Stimulated activated CD8-positive, alpha-beta memory T cell treated with anti-CD3 and anti-CD28 coated beads, Interleukin-15, amount 100 ng/mL, for 4 hours (primary cell): ENCODE measurements at places on chromosomes 7 and 10.

DNA sequence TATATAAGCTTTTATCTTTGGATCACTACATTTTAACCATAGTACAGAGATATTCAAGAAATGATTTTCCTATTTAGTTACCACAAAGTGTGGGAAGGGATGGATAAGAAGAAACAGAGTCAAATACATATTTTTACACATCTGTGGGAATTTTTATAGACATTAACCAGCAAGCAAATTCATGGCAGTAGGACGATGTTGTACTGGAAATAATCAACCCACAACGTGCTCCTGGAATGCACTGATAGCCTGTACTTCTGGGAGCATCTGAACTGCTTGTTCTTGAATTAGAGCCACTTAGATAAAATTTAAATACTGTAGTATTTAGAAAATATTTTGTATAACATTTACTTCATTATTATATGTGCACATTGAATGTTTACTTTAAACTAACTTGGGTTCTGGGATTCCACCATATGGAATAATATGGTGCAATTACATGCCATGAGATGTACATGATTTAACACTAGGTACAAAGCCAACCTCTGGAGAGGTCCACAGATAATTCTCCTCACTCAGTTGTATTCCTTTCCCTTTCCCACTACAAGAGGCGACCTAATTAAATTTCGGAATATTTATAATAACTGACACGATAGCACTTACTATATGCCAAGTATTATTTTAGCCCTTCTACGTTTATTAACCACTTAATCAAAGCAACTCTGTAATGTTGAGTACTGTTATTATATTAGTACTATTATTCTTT, 164.9 kb upstream of the HGF start:
- no peak for DNase-seq

DNA sequence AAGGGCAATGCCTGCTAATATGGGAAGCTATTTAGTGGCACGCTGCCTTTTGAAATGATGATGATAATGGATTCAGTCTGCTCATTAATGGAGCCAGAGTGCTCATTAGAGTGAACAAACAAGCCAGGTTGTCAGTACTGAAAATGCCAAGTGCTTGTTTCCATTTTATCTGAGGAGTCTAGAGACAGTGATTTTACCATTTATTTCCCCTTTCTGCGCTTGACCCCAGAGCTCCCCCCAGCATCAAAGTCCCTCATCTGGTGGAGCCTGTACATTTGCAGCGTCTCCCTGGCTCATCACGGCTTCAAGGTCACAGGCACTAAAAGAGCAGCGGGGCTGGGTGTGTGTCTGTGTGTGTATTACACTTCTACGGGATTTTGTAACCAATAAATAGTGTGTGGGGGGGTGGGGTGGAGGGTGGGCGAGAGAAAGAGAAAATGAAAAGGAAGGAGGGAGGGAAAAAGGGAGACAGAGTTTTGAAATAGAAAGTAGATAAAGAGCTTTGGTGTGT, 553.8 kb downstream of the TFEC start:
- DNase-seq: no peak

DNA sequence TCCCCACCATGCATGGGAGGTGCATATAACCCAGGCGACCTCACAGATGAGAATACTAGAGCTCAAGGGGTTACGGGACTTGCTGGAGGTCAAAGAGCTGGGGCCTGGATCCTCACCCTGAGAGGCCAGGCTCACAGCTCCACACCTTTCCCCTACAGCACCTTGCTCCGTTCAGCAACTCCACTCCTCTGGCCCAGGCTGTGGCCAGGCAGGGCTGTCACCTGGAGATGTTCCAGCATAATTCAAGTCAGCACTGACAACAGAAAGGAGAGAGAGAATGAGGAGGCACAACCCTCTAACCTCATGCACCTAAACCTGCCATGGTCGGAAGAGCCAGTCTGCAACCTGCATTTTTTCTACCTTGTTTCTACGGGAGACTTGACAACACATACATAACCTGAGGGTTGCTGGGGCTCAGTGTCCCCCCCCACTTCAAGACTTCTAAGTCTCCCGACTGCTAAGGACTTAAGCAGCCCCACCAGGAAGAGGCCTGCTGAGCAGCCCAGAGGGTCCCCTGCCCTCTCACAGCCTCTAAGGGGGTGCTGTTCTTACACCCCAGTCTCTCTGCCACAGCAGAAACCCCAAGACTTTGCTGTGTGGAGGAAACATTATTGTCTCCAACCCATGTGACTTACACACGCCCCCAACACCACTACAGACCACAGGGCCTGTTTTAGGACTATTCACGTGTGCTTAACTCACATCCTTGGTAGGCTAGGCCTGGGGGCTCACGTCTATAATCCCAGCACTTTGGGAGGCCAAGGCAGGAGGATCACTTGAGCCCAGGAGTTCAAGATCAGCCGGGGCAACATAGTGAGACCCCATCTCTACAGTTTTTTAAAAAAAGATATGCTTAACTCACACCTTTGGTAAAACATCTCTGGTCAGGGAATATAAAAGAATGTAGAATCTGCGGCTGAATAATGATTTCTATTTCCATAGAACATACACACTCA, 175.6 kb downstream of the FAM107B start:
- DNase-seq: no peak

DNA sequence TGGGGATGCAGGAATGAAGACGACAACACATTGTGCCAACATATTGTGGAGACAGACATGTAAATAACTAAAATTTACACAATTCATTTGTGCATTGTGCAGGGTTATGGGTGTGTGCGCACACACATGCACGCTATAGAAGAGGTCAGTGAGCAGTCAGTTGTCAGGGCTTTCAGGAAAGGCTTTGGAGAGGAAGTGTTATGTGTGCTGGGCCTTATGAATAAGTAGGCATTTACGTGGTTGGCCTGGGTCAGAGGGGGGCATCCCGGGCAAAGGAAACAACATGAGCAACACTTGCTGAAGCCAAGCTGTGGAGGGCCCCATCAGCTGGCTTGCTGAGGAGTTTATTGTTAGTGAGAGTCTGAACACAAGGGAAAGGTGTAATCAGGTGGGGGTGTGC, 4.1 kb downstream of the PRXL2A start:
- DNase-seq: no peak

DNA sequence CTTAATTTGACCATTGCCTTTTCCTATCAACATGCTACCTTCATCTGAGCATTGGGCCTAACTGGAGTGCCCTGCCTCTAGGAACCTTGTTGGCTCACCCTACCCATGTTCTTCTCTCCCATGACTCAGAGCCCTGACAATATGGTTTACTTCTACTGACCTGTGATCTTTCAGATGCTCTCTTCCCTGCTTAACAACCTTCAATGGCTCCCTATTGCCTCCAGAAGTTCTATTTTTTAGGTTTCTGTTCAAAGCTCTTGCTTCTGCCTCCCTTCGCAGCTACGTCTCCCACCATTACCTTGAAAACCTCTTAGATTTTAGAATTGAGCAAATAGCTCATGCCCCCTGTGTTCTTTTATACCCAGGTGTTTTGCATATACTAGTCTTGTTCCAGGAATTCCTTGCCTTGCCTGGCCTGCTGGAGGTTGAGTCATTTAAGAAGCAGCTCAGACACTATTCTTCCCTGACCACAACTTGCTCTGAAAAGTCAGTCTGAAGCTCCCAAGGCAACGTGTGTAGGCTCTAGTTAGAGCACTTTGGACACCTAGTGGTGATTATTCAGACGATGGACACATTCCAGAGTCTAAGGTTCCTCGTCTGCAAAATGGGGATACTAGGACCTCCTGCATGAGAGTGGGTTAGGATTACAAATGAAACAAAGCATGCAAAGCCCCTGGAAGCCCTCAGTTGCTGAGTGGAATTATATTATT, 64.4 kb upstream of the EMX2 start:
- no peak for DNase-seq

DNA sequence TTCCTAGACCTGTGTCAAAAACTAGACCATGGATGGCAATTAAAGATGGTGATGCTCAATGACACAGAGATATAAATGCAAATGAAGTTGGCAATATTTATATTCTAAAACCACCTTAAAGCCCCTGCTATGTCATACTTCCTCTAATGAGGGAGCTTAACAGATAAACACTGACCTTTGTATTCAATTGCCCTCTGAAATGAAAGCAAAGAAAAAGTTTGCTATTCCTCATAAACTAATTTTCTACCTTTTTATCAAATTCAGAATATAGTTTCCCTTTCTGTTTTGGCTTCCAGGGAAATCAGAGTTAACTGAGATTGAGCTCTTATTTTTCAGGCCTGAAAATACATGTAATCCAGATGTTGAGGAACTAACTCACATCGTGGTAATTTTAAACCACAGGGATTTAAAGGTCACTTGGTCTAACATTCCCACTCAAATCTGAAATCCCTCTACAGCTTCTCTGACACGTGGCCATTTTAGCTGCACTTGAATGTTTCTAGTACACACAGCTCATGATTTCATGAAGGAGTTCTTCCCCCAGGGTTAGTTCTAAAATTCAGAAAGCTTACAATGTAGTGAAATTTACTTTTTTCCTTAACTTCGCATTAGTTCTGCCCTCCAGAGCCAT, 37.9 kb upstream of the ABCB5 start:
- DNase-seq: no peak

DNA sequence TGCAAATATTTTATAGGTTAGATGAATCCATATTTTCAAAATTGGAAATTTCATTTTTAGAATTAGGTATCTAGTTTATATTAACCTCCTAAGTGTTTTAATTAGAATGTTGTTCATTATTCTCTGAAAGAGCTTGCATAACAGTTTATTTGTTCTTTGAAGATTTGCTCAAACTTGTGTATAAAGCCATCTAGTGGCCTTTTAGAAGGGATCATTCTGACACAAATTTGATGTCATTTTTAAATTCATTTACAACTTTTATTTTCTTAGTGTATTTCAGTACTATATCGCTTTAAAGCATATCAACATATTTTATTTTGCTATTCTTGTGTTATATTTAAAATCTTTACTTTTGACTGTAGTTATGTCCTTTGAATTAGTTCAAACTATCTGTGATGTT, 527.0 kb upstream of the NRG3 start:
- DNase-seq: no peak

DNA sequence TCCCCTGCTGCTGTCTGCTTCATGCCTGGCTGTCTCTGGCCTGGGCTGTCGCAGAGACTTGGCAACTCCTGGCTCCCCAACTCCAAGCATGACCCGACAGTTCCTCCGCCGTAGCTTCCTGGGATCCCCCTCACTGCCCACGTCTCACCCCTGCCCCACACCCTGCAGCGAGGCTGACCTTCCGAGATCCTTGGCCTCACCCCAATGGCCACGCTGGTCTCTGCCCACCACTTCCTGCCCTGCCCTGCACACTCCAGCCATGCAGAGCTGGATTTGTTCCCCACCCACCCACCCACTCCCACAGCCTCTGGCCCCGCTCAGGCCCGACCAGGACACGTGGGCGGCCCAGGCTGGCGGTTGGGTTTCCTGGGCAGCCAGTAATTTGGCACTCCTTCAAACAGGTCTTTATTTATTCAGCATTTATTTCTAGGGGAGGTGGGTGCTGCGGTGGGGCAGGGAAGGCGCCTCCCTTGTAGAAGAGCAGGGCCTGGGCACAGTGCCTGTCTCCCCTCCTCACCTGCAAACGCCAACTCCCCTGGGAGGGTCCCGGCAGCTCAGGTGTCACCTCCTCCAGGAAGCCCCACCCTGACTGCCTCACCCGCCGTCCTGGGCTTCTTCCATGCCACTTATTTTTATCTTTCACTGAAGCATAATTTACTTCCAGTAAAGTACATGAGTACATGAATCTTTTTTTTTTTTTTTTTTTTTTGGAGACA, 25.5 kb downstream of the GTF2IRD1 start:
- no peak for DNase-seq

DNA sequence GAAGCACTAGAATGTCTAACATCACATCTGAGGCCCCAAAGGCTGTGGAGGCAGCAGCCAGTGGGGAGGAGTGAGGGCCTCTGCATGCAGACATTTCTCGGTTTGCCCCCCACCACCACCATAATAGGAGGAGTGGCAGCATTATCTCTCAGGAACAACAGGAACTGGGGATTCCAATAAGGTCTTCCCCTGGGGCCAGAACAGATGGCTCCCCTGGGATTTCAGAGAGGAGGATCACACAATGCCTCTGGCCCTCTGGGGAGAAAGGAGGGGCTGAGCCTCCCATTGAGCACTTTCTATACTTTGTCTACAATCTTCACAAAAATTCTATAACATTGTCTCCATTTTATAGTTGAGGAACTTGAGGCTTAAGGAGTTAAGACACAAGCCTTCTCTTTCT, 61.1 kb downstream of the GRID1 start:
- DNase-seq: no peak
